T-helper 17 cell (primary cell): ENCODE measurements at places on chromosomes 3 and 15.

- DNase-seq, result no peak
- H3K27me3 ChIP-seq, result peaks cover 17% of the 10 kb centered on the region
- H3K36me3 ChIP-seq, result no peaks in the 10 kb centered on the region
- H3K27ac ChIP-seq, result no peak overlapping the region
- no peaks in the 10 kb centered on the region for H3K4me1 ChIP-seq
Observed at GRCh38 chr15:71195242-71195641, 80.0 kb downstream of the THSD4 start.

DNA sequence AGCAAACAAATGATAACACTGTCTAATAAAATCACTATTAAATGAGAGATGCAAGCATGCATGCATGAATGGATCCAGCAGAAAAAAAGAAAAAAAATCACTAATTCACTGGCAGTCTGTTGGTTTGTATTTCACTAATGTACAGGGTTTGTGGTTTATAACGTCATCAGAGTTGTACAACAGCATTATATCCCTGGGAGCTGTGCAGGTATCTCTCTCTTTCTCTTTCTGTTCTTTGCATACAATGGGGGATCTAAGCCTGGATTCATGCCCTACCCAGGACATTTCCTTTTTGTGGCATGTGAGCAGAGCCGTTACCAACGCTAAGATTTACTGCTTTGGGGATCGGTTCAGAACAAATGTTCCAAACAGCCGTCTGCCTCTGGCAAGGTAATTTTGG, 229.5 kb downstream of the SOX2 start:
- no peak for DNase-seq
- no peak overlapping the region for H3K4me3 ChIP-seq
- H3K27ac ChIP-seq, result no peak overlapping the region
- H3K27me3 ChIP-seq, result no peaks in the 10 kb centered on the region

- H3K27ac ChIP-seq, result peak overlapping the region; percentile 57
- H3K4me3 ChIP-seq, result no peak overlapping the region
- no peaks in the 10 kb centered on the region for H3K27me3 ChIP-seq
- H3K4me1 ChIP-seq, result peaks cover 5% of the 10 kb centered on the region
- peaks cover 11% of the 10 kb centered on the region for H3K36me3 ChIP-seq
Observed at GRCh38 chr3:170098753-170099152, 61.0 kb downstream of the GPR160 start.

- H3K27ac ChIP-seq, result no peak overlapping the region
- no peaks in the 10 kb centered on the region for H3K27me3 ChIP-seq
- no peak for DNase-seq
- no peaks in the 10 kb centered on the region for H3K4me1 ChIP-seq
- no peak overlapping the region for H3K4me3 ChIP-seq
Observed at GRCh38 chr15:89623165-89623564, 32.1 kb downstream of the KIF7 start.

DNA sequence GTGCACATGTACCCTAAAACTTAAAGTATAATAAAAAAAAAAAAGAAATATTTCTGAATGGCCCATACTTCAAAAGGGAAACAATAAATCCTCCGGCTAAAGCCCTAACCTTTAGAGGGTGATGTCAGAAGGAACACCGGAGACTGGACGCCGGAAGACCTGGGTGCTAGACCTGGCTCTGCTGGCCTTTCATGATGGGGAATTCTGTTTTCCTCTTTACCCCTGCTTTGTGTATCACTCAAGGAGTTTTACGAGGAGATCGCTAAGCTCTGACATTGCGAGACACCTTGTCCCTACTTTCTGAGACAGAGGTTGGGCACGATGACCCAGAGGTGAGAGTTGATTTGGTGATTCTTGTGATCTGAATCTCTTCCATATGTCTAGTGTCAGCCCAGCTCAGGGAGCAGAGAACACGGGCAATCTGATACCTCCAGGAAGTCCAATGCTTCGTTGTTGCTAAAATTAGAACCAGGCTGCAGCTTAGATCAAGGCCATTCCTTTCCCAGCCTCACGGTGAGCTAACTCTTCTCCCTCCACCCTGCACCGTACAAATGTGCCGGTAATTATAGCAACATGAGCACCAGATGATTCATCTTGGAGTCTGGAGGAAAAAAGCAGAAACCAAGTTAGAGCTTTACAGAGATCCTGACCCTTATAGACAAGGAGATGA, 42.0 kb upstream of the CFAP161 start:
- peaks cover 2% of the 10 kb centered on the region for H3K4me1 ChIP-seq
- H3K27ac ChIP-seq, result no peak overlapping the region
- peaks cover 10% of the 10 kb centered on the region for H3K36me3 ChIP-seq
- no peak for DNase-seq

- H3K4me1 ChIP-seq, result peaks cover 47% of the 10 kb centered on the region
- H3K27ac ChIP-seq, result peak overlapping the region; percentile 95
- no peaks in the 10 kb centered on the region for H3K27me3 ChIP-seq
- DNase-seq, result no peak
- H3K36me3 ChIP-seq, result peaks cover 7% of the 10 kb centered on the region
Observed at GRCh38 chr3:114221881-114222264, 15.5 kb downstream of the ZNF80 start.

- no peak for DNase-seq
- H3K27ac ChIP-seq, result peak overlapping the region; percentile 93
- peaks cover 41% of the 10 kb centered on the region for H3K27me3 ChIP-seq
- no peaks in the 10 kb centered on the region for H3K4me1 ChIP-seq
- H3K36me3 ChIP-seq, result no peaks in the 10 kb centered on the region
Observed at GRCh38 chr3:16551342-16551976, 38.0 kb upstream of the RFTN1 start.

GRCh38 chr3:58572634-58573230, 4.5 kb downstream of the FAM107A start:
- DNase-seq, result no peak
- peaks cover 6% of the 10 kb centered on the region for H3K4me1 ChIP-seq
- H3K27ac ChIP-seq, result no peak overlapping the region
- H3K27me3 ChIP-seq, result peaks cover 33% of the 10 kb centered on the region
- no peaks in the 10 kb centered on the region for H3K36me3 ChIP-seq

GRCh38 chr15:78034495-78035191, 42.9 kb downstream of the TBC1D2B start:
- H3K27me3 ChIP-seq, result no peaks in the 10 kb centered on the region
- no peak overlapping the region for H3K27ac ChIP-seq

- H3K27me3 ChIP-seq, result no peaks in the 10 kb centered on the region
- no peak overlapping the region for H3K27ac ChIP-seq
- DNase-seq, result no peak
- no peaks in the 10 kb centered on the region for H3K4me1 ChIP-seq
- no peaks in the 10 kb centered on the region for H3K36me3 ChIP-seq
Observed at GRCh38 chr3:976006-976405, 116.8 kb upstream of the CNTN6 start.

DNA sequence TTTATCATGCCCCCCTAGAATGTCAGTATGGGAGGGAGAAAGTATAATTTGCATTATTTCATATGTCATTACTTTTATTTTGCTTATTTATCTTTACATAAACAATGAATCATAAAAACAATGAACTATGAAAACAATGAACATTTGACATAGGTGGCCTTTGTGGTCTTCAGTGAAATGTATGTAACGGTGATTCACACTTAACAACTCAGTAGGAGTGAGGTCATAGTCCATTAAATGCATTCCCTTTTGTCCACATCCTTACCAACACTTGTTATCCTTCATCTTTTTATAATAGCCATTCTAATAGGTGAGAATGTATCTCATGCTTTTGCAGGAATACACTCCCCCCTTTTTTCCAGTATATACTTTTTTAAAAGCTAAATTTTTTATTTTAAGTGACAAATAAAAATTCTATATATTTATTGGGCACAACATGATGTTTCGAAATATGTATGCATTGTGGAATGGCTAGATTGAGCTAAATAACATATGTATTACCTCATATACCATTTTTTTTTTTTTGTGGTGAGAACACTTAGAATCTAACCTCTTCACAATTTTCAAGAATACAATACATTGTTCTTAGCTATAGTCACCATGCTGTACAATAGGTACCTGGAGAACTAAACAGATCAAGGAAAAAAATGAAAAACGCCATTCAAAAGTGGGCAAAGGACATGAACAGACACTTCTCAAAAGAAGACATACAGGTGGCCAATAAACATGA, 189.5 kb downstream of the WDR72 start:
- H3K4me1 ChIP-seq, result no peaks in the 10 kb centered on the region
- H3K4me3 ChIP-seq, result no peak overlapping the region
- no peak for DNase-seq
- no peaks in the 10 kb centered on the region for H3K27me3 ChIP-seq
- no peak overlapping the region for H3K27ac ChIP-seq

DNA sequence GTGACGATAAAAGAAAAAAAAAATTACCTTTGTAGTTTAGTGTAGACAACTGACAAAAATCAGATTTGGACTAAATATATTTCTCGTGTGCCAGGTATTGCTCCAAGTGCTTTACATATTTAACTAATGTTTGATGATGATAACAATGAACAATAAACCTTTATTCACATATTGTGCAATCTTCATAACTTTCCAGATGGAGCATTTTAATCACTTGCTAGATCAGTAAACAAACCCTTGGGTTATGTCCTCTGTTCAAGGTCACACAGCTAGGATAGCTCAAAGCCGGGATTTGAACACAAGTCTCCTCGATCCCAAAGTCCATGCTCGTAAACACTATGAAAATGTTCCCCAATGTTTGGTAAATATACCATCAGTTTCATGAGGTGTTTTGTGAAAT, 14.5 kb downstream of the NCEH1 start:
- H3K27me3 ChIP-seq, result no peaks in the 10 kb centered on the region
- H3K4me1 ChIP-seq, result peaks cover 11% of the 10 kb centered on the region
- no peak overlapping the region for H3K4me3 ChIP-seq
- H3K27ac ChIP-seq, result no peak overlapping the region

- no peak for DNase-seq
- peaks cover 81% of the 10 kb centered on the region for H3K27me3 ChIP-seq
- H3K4me3 ChIP-seq, result peak overlapping the region; percentile 81
Observed at GRCh38 chr3:99637368-99638111, 854 bp upstream of the COL8A1 start.

DNA sequence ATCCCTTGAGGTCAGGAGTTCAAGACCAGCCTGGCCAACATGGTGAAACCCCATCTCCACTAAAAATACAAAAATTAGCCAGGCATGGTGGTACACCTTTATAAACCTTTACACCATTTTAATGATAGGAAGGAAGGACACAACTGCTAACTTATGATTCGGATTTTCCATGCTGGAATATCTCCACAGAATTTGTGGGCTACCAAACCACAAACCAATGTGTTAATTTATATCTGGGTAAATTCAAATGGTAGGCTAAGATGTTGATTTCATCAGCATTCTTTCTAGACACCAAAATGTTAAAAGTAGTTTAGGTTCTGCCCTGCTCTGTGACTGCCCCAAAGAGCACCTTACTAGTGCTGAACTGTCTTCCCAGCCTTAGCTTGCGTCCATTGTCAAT, 72.8 kb downstream of the POLQ start:
- H3K27me3 ChIP-seq, result no peaks in the 10 kb centered on the region
- DNase-seq, result no peak
- H3K27ac ChIP-seq, result no peak overlapping the region
- H3K4me3 ChIP-seq, result no peak overlapping the region

DNA sequence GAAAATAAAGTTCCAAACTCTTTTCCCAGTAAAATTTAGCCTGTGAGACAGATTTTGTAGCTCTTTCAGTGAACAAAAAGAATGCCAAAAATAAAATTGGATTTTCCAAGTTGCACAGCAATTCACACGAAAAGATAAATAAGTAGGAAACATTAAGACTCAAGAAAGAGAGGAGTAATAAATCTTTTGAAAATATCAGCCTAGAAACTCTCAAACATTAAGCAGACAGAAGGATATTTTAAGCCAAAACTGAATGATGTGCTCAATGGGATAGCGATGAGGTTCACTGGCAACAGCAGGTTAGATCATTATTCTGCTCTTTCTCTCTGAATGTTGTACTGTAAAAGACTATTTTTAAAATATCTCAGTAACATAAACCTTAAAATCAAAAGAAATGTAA, 115.0 kb downstream of the STAG1 start:
- H3K4me1 ChIP-seq, result peaks cover 16% of the 10 kb centered on the region
- H3K4me3 ChIP-seq, result no peak overlapping the region
- DNase-seq, result no peak
- no peak overlapping the region for H3K27ac ChIP-seq
- H3K27me3 ChIP-seq, result no peaks in the 10 kb centered on the region

- peaks cover 8% of the 10 kb centered on the region for H3K36me3 ChIP-seq
- no peaks in the 10 kb centered on the region for H3K27me3 ChIP-seq
- no peak overlapping the region for H3K27ac ChIP-seq
- no peak overlapping the region for H3K4me3 ChIP-seq
Observed at GRCh38 chr15:52306270-52306669, 10.7 kb upstream of the MYO5C start.

DNA sequence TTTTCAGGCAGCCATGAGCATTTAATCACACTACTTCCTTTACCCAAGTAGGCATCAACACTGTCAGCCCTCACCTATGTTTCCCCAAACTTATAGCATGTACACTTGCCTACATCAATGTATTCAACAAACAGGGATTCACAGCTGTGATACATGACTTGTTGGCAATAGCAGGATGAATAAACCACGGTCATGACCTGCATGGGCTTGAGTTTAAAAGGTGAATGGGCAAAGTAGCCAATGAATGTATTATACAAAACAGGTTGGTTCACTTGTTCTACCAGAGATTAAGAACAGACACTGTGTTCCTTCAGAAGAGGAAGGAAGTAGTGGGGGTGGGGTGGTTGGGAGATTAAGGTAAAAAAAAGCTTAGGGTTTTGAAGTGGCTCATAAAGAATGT, 861.9 kb upstream of the SEMA6D start:
- no peaks in the 10 kb centered on the region for H3K36me3 ChIP-seq
- H3K27me3 ChIP-seq, result no peaks in the 10 kb centered on the region
- H3K4me1 ChIP-seq, result no peaks in the 10 kb centered on the region
- H3K4me3 ChIP-seq, result no peak overlapping the region
- H3K27ac ChIP-seq, result no peak overlapping the region

- H3K4me1 ChIP-seq, result peaks cover 15% of the 10 kb centered on the region
- H3K27me3 ChIP-seq, result peaks cover 25% of the 10 kb centered on the region
- DNase-seq, result no peak
Observed at GRCh38 chr15:98658831-98659699, 10.7 kb downstream of the IGF1R start.

- no peaks in the 10 kb centered on the region for H3K27me3 ChIP-seq
- no peak for DNase-seq
- H3K4me1 ChIP-seq, result no peaks in the 10 kb centered on the region
- no peak overlapping the region for H3K4me3 ChIP-seq
- no peak overlapping the region for H3K27ac ChIP-seq
Observed at GRCh38 chr15:89586651-89587050, 11.4 kb downstream of the TICRR start.

GRCh38 chr15:80926126-80926525, 63.5 kb downstream of the MESD start:
- H3K4me3 ChIP-seq, result no peak overlapping the region
- H3K27ac ChIP-seq, result no peak overlapping the region
- DNase-seq, result no peak
- H3K4me1 ChIP-seq, result peaks cover 12% of the 10 kb centered on the region
- no peaks in the 10 kb centered on the region for H3K27me3 ChIP-seq

GRCh38 chr15:84810073-84810840, 6.9 kb upstream of the ALPK3 start:
- no peak overlapping the region for H3K27ac ChIP-seq
- H3K36me3 ChIP-seq, result peaks cover 3% of the 10 kb centered on the region
- no peak for DNase-seq
- H3K4me3 ChIP-seq, result no peak overlapping the region
- H3K27me3 ChIP-seq, result peaks cover 10% of the 10 kb centered on the region
- peaks cover 3% of the 10 kb centered on the region for H3K4me1 ChIP-seq
